GM12891 (cell line): ENCODE measurements at places on chromosomes 4 and X.
A peak's percentile ranks its signal among the peaks of the same experiment; 100 is the strongest.

- DNase-seq: no peak
Observed at GRCh38 chr4:116321471-116321870, 763.9 kb downstream of the TRAM1L1 start.

DNA sequence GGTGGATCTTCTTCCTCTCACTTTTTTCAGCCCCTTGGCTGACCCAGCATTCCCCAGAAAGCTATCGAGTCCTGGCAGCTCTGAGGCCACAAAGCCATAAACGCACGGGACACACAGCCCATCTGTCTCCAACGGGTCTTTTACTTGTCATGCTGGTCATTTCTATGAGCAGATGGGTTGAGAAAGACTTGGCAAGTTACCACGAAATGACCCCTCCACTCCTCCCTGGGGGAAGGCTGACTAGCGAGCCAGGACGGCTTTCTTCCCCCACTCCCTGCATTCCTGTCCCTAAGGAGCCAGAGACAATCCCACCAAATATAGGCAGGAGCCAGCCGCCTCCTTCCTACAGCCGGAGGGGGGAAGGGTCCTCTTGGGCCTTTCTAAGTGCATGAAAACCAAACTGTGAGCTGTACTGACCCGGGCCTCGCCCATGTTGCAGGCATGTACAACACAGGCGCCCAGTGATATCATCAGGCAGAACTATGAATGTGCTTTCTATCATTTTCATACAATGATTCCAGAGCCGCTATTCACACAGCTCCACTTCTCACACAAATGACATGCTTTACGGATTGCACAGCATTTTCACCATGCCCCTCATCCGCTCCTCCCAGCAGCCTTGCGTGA, 28.6 kb downstream of the AFAP1 start:
- DNase-seq: no peak

GRCh38 chrX:2855761-2856160, 27.0 kb downstream of the GYG2 start:
- no peak for DNase-seq

- no peak for DNase-seq
Observed at GRCh38 chr4:10007793-10008608, 13.3 kb downstream of the SLC2A9 start.

GRCh38 chrX:57453901-57454300, 137.9 kb upstream of the ZXDB start:
- peak; percentile 3 for DNase-seq

- DNase-seq: no peak
Observed at GRCh38 chr4:3026540-3026939, 47.8 kb downstream of the HTT-AS start.

GRCh38 chr4:47031011-47031678, at the start of gene GABRB1:
Gene GABRB1 (plus strand): TSS chr4:47031567.
- DNase-seq: no peak
